GM10248 (cell line): ENCODE measurements at places on chromosomes 4 and X.

DNA sequence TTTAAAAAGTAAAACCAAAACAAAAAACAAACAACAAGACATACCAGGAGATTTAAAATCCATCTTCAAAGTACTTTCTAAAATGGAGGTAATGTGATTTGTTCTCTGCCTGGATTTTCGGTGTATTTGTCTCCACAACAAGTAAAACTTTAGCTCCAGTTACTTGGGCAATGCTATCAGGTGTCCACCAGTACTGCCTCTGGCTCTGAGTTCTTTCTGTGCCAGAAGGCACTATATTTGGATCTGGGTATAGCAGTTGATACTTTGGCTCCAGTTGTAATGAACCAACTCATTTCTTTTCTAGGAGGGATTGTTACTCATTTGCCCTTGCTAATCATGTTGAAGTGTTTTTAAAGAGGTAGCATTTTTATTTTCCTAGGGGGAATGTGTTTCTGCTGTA is 9.5 kb upstream of the PDLIM5 start:
- no peak for DNase-seq

- DNase-seq: no peak
Measured at GRCh38 chr4:123204737-123205136, 191.9 kb upstream of the SPRY1 start.

GRCh38 chr4:35253331-35253730 is 991.0 kb downstream of the ARAP2 start:
- DNase-seq: no peak

GRCh38 chrX:46260499-46260898 is 284.7 kb downstream of the ZNF674 start:
- no peak for DNase-seq

- peak; percentile 21 for DNase-seq
Measured at GRCh38 chr4:161604516-161605300, 559.1 kb downstream of the FSTL5 start.

DNA sequence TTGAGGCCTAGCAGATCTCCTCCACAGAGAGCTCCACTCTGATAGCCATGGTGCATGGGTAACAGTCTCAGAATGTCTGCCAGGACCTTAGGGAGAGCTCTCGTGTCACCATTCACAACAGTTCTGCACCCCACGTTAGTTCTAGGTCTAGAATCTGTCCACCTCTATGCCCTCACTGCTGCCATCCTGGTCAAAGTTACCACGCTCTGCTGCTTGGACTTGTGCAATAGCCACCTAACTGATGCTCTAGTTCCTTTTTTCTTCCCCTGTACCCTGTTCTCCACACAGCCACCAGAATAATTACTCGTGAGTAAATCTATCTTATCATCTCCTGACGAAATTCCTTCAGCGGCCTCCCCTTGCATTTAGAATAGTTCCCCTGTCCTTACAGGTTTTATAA is 268.8 kb upstream of the GATB start:
- no peak for DNase-seq

DNA sequence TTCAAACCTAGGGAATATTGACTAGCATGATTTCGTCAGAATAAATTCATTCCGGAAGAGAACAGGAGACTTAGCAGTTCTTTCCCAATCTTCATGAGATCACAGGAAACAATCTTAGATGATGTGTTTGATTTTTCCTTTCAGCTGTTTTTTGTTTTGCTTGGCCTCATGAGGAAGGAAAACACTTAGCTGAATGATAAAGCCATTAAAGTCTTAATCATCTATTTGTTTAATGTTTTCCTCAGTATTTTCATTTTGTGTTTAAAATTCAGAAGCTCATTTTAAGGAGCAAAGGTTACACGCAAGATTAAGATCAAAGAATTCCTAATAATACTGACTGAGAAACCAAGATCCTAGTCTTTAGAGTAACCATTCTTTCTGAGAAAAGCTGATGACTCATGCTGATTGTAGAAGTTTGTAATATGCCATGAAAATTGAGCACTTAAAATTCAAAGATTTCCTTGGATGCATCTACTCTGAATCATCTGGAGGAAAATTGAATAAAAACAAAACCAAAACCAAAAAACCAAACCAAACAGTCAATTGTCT is 15.4 kb upstream of the TBC1D19 start:
- DNase-seq: no peak

DNA sequence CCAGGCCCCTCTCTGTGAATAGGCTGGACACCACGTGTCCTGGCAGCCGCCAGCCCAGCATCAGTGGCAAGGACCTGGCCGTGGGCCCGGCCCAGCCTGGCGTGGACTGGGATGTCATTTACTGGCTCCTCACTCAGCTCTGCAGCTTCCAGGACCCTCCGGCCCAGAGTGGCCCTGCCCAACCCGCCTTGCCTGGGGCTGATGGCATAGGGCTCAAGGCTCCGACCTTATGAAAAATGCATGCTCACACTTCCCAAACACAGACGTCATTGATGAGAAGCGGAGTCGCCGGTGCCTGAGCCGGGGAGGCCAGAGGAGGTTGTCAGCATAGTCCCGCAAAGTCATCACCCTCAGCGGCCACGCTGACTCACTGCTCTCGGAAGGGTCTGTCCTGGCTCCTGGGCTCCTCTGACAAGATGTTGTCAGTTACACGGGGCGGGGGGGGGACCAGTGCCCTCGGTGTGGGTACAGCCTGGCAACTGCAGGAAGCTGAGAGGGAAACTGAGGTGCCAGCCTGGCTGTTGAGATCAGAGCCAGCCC is 14.3 kb downstream of the CFAP99 start:
- DNase-seq: no peak

- no peak for DNase-seq
Measured at GRCh38 chr4:144975718-144976117, 122.3 kb downstream of the ANAPC10 start.

- DNase-seq: no peak
Measured at GRCh38 chrX:132775263-132775823, 183.1 kb downstream of the HS6ST2 start.

DNA sequence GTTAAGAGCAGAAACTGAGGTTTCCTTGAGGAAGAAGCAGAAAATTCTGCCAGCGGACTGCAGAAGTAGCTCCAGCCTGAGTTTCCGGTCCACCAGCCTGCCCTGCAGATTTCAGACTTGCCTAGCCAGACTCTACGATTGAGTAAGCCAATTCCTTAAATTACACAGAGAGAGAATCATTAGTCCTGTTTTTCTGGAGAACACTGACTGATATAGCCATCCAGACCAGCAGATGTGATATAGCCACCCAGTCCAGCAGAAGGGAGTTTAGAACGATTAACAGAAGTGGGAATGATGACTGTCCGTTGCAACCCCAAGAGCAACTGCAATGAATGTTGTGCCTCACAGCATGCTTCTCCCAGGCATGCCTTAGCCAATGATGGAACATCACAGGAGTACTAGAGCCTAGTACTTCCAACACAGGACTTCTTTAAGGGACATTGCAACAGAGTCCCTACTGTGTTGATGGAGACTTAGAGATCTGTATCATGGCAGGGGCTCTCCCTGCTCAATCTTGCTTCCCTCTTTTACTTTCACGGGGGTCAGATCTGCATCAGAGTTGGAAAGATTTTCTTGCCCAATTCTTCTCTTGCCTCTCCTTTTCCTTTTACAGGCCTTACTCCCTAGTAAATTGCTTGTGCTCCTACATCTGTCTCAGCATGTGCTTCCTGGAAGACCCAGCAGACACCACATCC is 264.6 kb upstream of the CLNK start:
- DNase-seq: no peak

GRCh38 chrX:119479845-119480244 is 11.6 kb downstream of the SLC25A5 start:
- DNase-seq: no peak

- DNase-seq: no peak
Measured at GRCh38 chr4:15513545-15513944, 43.9 kb downstream of the CC2D2A start.

DNA sequence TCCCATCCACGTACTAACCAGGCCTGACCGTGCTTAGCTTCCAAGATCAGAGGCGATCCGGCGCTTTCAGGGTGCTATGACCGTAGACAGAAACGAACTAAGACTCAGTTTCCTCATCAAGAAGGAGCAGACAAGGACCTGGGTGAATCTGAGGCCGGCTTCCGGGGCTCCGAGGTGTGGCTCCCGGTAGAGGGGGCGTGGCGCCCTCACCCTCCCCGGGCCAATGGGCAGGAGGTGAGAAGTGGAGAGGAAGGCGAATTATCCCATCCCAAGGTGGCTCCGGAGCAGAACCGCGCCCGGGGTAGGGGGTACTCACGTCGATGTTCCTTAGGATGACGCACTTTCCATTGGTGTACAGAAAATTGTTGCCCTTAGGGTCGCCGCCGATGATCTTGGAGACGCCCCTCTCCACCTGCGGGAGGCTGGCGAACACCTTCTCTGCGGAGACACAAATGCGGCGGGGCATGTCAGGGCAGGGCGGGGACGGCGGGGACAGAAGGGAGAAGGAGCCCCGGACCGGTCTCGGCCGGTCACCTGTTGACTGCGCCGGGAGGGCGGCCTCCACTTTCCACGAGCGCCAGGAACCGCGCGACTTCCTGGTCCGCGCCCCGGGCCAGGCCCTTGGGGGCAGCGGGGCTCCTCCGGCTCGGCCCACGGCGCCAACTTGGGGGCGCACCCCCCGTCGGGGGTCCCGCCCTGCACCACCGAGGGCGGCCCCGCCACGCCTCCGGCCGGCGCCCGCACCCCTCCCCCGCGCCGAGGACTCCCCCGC is 616 bp downstream of the WDR1 start:
- peak; percentile 80 for DNase-seq

GRCh38 chrX:72621625-72622485 is 49.2 kb upstream of the HDAC8 start:
- peak; percentile 9 for DNase-seq

DNA sequence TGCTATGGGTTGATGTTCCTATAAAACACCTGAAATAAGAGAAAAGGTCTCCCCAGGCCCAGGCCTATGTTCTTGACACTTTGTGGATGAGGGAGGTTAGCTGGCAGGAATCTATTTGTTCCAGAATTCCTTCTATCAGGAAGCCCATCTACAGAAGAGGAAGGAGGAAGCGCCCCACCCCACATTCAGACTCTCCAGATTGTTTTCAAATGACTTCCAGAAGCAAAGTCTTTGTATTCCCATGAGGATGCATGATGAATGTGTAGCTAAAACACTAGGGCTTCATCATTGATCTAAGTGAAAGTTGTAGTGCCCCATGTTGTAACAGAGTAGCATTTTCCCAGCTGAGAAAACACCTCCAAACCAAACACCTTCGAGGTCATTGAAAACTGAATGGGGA is 16.4 kb downstream of the OTC start:
- DNase-seq: no peak

DNA sequence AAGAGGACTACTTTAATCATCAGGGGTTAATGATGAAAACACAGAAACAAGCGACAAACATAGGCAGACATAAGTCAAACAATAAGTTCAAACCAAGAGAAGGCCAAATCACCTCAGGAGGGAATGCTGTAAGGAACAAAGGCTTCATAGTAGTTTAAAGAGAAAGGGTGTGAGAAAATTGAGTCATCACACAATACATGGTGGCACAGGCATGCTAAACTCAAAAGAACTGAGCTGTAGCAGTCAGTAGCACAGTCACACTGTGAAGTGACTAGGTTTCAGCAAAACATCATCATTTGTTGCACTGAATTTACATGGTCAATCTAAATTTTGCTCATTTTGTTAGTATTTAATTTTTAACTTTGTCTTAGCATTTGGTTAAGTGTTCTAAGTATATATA is 24.2 kb downstream of the SMC1A start:
- no peak for DNase-seq

- DNase-seq: no peak
Measured at GRCh38 chrX:38004046-38004445, 2.3 kb upstream of the SYTL5 start.

DNA sequence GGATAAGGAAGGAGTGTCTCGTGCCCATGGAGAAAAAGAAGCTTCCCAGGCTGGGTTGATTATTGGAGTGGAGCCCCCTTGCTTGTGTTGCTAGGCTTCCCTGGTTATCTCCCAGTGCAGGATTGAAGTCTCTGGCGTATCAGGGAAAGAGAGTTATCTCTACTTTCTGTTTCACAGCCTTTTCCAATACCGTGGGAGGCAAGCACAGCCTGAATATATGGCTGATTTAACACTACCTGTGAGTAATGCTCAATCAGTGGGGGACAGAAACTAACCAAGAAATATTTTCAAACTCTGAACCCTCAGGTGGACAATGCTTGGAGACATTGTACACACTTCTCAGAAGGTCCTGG is 65.2 kb downstream of the SERPINA7 start:
- no peak for DNase-seq

- no peak for DNase-seq
Measured at GRCh38 chr4:87068583-87069021, 133.8 kb downstream of the AFF1 start.

DNA sequence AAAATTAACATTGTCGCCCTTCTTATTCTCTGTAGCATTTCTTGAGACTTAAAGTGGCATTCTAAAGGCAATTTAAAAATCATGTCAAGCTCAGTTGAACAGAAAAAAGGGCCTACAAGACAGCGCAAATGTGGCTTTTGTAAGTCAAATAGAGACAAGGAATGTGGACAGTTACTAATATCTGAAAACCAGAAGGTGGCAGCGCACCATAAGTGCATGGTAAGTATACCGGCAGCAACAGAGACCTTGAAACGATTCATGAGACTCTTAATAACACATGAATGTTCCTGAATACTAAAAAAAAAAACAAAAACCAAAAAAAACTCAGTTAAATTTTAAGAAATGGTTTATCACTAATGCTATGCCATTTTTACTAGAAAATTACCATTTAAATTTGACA is 82.4 kb upstream of the HPRT1 start:
- no peak for DNase-seq

DNA sequence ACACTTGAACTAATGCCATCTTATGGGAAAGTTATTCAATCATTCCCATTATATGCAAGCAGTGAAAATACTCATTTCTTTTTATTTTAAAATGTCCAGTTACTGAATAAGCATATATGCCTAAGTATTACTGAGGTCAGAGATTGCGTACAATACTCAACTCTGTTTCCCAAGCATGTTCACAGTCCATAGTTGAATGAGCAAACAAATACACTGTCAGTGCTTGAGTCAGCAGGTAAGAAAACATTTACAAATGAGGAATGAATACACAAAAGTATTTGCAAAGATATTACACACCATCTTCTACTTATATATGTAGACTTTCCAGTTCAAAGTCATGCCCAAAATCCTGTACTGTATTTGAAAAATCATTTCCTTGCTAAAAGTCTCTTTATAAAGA is 74.1 kb downstream of the TSPAN5 start:
- no peak for DNase-seq

DNA sequence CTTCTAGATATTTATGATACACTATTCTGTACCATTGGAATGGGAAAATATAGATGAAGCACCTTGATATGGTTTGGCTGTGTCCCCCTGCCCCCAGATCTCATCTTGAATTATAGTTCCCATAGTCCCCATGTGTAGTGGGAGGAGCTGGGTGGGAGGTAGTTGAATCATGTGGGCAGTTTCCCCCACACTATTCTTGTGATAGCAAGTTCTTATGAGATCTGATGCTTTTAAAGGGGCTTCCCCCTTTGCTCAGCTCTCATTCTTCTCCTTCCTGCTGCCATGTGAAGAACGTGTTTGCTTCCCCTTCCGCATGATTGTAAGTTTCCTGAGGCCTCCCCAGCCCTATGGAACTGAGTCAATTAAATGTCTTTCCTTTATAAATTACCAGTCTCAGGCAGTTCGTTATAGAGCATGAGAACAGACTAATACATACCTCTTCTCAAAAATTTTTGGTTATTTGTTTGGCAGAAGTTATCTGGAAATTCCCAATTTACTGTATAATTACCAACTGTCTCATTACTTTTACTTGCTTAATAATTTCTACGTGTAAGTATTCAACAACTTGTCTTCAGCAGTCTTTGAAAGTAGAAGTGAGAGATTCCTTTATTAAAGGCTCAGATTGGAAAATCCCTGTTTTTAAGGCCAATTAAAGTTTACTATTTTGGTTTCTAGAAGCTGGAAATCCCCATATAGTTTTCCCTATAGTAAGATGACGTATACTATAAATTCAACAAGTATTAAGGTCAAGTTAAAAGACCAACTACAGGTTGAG is 152.7 kb downstream of the RNF150 start:
- no peak for DNase-seq
